ENCODE measurements at places on chromosomes 13 and 19.

DNA sequence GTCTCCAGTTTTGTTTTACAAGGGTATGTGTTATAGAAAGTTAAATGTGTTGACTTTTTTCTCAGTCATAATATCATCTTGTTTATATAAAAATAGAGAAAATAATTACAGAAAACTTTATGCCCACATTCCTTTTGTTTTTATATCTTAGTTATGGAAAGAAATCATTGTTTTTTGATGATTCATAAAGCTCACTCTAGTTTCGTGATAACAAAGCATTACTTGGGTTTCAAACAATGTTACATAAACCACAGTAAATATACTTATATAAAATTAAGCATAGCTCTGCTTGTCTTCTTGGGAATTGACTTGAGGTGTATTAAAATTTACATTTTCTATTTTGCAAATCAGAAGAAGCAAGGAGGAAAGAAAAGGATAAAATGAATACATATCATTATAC, 111.8 kb downstream of the SGCG start:
- DNase-seq: no peak

DNA sequence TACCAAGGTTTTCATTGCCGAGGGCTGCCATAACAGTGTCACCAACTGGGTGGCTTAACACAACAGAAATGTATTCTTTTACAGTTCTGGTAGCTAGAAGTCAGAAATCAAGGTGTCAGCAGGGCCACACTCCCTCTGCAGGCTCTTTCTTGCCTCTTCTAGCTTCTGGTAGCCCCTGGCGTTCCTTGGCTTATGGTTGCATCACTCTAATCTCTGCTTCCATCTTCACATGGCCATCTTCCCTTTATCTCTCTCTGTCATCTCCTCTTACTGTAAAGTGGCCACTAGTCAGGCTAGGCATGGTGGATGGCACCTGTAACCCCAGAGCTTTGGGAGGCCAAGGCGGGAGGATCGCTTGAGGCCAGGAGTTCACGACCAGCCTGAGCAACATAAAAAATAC, 38.0 kb upstream of the MRI1 start:
- DNase-seq: no peak

GRCh38 chr13:44425041-44425814, 51.6 kb downstream of the SERP2 start:
- no peak for DNase-seq

- no peak for DNase-seq
Observed at GRCh38 chr19:28210886-28211285, 1002.1 kb downstream of the UQCRFS1 start.

GRCh38 chr19:21519488-21519887, 14.1 kb downstream of the ZNF429 start:
- no peak for DNase-seq

Data from NCI-H1105 (cell line).